ENCODE measurements at places on chromosomes 2 and 18.

DNA sequence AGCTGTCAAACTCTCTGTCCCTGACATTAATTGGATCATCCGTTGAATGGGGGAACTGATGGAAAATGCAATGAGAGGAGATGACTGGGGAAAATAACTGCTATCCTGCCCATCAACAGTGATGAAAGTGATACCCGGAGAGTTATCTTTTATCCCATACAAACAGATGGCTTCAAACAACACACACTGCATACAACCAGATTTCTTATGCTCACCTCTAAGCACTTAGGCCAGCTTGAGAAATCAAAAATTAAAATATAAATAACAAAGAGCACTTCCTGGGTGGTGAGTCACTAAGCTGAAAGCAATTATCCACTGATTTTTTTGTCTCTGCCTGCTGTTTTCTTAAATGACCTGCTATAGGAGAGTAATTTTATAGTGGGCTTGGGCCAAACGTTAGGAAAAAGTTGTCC lies 237.6 kb upstream of the RGPD4 start:
- DNase-seq: no peak

GRCh38 chr2:71608441-71608840 lies 155.1 kb downstream of the DYSF start:
- no peak for DNase-seq

GRCh38 chr18:14974088-14974487 lies 226.1 kb downstream of the ANKRD30B start:
- DNase-seq: no peak

- no peak for DNase-seq
These were observed 182.0 kb downstream of the PID1 start for GRCh38 chr2:229088966-229089700.

DNA sequence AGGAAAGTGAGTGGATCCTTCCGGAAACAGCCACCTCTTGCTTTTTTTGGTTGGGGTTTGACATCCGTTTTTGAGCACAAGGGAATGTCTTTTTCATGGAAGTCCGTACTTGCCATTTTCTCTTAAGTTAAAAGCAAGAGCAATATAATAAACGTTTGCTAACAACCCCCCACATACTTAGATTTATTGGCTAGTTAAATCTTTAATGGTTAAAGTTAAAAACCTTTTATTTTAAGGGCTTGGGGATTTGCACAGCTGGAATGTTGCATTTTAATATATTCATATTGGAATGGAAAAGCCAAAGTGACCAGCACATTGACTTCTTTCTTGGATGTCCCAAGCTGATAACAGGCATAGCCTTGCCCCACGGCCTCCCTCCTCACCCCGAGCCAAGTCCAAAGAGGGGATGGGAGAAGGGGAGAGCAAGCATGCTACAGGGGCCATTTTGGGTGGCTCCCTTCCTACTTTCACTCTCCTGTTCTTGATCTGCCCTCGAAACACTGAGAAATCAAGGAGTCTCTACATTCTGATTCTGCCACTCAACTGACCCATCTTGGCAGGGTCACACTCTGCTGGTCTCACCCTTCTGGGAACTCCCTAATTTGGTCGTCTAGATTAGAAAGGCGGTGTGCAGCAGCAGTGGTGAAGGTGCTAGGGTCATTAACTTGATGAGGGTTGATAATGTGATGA lies 48.1 kb upstream of the PKDCC start:
- no peak for DNase-seq
